ENCODE measurements at places on chromosomes 2 and 18.

- no peak for DNase-seq
Observed at GRCh38 chr18:74128159-74128558, 19.5 kb downstream of the FBXO15 start.

DNA sequence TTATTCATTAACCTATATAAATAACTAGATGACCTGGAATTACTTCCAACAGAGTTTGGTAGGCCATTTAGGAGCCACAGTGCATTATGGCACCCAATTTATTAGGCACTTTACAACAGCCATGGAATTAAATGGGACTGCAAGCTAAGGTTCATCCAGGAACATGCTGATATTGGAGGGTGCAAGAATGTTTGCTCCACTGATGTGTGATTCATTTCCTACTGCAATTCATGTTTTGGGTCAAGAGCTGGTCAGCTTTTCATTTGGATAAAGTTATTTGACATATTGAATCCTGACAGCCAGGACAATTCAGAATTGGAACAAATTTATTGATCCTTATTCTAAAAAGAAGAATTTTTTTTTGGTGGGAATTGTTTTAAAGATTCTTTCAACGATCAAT lies 11.8 kb upstream of the LYPD1 start:
- no peak for DNase-seq

- DNase-seq, result no peak
Observed at GRCh38 chr2:95343429-95344214, 46.5 kb downstream of the KCNIP3 start.

DNA sequence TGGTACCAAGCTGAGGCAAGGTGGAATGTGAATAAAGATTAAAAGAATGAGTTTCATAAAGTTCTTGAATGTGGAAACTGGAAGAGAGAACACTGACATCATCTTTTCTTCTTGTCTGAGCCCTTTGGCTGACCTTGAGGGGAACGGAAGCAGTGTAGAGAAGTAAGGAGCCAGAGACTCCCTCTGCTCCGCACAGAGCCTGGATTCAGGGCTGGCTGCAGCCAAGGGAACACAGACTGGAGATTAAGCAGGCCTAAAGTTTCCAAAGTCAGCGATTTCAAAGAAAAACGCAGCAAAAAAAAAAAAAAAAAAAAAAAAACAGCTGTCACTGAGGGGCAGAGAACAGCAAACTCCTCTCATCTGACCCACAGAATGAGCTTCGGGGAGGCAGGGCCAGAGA lies 19.3 kb upstream of the ALK start:
- no peak for DNase-seq

DNA sequence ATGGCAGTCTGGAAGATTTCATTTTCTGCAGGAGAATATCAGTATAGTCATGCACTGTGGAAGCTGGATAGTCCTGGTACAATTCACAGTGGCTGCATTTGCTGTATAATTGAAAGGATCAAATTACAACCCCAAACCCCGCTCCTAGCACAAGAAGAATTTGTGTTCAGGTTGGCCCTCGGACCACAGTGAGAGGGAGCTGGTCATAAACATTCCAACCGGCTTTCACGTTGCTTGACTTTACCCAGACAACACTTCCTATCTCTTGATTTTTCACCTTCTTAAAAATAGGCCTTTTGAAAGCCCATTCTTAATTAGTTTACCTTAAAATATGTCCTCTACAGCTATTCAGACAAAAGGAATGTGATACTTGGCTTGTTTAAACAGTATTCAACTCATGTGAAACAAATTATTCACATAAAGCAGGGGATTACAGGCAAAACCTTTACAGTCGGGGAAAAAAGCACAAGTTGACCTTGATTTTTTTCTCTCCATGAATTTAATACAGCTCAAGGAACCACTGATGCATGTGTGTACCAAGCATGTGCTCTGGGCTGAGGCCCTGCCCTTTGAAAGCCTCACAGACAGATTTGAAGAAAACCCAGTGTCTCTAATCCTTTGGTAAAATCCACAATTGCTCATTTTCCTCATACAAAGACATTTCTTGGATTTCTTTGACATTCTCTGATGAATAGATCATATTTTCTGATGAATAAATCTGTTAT lies 143.0 kb upstream of the SOX11 start:
- no peak for DNase-seq

Measured in activated T-helper 1 cell treated with Interleukin-2 at 50 U/mL for 16 hours (primary cell).